Activated T-helper 1 cell treated with anti-CD3 and anti-CD28 coated beads, Interleukin-12 subunit alpha, Interleukin-12 subunit beta, Interleukin-2, Interleukin-4 antibody, amounts not matched to agents 30 ng/mL and 10 ng/mL and 1 ng/mL, durations not matched to agents 14 hours and 24 hours and 36 hours (primary cell): ENCODE measurements at places on chromosomes 4 and X.

GRCh38 chrX:19535476-19535875, 20.2 kb upstream of the MAP3K15 start:
- DNase-seq = no peak

DNA sequence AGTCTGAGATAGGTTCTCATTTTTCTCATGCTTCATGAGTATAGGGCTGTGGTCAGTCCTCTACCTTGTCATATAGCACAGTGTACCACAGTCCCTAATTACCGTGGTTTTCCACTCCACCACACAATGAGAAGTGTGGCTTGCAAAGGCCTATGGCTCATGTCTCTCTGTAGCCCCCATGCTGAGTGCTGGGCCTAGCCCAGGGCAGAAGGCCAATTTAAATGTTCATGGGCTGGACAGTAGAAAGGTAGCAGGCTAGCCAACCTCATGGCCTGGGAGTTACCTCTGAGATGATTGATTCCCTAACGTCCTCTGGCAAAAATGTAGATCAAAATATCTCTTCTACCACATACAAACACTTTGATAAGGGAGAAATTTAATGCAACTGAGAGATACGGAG, 222.5 kb downstream of the AFF2 start:
- no peak for DNase-seq

DNA sequence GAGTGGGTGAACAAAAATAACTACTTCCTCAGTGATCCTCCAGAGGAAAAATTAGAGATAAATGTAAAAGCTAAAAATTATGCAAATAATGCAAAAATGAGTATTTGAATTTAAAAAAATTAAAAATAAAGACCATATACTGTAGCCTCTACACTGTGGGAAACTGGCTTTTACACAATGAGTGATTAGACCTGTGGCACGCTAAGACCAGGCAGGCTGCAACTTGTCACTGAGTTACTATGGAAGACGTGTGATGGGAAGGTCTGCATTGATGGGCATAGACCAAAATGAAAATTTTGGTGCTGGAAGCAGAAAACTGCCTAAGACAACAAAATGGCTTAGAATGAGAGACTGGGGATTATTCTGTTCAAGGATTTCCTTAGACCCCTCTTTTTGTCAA, 30.2 kb downstream of the BTC start:
- no peak for DNase-seq

DNA sequence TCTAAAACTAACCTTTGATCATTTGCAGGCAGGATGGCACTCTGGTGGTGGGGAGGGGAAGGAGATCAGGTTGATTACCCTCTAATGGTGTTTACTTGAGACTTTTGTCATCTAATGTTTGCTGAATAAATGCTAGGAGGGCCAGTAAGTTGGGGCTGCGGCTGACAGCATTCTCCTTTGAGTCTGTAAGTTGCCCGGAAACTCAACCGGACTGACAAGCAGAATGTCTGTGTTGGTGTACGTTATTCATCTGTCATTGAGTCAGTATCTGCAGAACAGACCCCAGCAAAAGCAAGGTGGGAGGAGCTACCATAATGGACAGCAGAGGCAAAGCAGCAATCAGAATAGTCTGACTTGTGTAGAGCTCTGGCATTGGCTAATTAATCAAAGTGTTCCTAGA, 1210.6 kb upstream of the PABPC4L start:
- DNase-seq = no peak

DNA sequence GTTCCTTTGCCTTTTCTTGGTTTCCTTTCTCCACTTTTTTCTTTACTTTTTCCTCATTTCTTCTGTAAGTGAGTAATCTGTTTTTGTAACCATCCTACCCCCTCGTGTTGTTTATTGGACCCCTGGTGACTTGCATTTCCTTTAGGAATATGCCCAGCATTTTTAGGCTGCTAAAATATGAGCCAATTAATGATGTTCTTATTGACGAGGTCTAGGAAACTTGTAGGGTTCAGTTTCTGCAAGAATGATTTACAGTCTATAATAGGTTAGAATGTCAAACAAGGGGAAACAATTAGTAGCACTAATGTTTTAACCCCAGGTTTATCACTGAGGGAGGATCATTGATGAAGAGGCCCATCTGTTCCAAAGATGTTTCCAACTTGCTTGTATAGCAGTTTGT, 79.0 kb downstream of the CPE start:
- DNase-seq = no peak

DNA sequence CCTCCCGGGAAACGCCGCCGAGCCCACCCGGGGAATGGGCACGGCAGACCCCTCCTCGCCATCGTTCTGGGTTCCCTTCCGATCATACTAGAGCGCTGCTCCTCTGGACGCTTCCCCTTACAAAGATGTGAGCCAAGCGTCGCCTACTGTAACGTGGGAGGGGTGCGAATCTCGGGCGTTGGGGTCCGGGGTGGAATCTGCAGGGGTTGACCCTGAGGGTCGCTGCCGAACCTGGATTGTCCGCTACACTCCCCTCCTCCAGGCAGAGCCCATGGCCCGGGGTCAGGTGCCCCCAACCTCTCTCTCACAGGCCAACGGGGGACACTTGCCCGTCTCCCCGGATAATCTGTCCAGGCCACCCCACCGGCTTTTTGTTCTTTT, 13.8 kb downstream of the BCOR start:
- no peak for DNase-seq

GRCh38 chrX:2894885-2895292, 34.2 kb downstream of the ARSD start:
- no peak for DNase-seq

- DNase-seq = no peak
These were observed 142.4 kb downstream of the TSPAN5 start for GRCh38 chr4:98516042-98516440.

- no peak for DNase-seq
These were observed 710.0 kb downstream of the IL1RAPL1 start for GRCh38 chrX:29297171-29297800.

DNA sequence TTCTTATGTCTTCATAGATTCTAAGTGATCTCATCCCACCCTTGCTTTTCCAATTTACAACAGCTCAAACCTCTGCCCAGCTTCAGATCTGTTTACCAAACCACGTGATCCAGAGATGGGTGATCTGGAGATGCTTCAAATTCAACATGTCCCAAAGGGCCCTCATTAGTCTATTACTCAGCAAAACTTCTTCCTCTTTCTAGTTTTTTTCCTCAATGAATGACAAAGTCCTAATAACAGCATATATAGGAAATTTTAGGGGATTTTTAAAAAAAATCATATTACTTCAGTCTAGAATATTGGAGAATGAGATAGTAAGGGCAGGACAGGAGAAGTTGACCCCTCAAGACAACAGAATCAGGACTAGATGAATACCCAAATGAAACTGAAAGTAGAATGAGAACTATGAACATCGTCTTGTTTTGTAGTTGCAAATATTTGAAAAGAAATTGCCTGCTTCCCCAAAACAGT, 127.1 kb downstream of the CFAP299 start:
- no peak for DNase-seq

- no peak for DNase-seq
These were observed 19.1 kb downstream of the TMEM150C start for GRCh38 chr4:82542642-82543041.

- DNase-seq = no peak
These were observed 48.0 kb upstream of the SPOCK3 start for GRCh38 chr4:167282171-167282864.

- DNase-seq = no peak
These were observed 51.3 kb downstream of the SOD3 start for GRCh38 chr4:24846716-24847115.

DNA sequence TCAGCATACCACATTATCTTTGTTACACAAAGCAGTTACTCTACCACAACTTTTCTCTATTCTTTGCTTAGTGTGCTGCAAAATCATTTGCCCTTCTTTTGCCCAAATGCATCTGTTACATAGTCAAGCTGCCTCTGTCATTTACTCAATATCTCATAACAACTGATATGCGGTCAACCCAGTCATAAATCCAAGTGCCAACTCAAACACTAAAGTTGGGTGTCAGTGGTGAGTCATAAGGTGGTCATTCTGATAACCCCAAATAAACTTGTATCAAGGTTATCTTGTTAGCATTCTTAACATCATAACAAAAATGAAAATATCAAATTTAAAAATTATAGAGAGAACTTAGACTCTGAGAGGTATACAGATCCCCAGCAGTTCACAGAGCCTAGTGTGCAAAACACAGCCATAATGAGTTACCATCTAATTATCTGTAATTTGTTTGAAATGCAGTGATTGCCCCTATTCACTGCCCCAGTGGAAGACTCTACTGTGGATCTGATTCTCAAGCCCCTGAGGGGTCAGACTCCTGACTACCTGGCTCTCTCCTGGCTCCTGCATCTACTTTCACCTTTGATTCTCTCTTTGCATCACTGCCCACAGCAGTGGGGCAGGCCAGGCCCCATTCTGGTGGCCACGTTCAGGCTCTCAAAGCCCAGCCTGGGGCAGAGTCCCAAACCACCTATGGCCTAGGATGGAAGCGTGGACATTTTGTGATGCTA, 29.2 kb downstream of the TBC1D9 start:
- DNase-seq = no peak

DNA sequence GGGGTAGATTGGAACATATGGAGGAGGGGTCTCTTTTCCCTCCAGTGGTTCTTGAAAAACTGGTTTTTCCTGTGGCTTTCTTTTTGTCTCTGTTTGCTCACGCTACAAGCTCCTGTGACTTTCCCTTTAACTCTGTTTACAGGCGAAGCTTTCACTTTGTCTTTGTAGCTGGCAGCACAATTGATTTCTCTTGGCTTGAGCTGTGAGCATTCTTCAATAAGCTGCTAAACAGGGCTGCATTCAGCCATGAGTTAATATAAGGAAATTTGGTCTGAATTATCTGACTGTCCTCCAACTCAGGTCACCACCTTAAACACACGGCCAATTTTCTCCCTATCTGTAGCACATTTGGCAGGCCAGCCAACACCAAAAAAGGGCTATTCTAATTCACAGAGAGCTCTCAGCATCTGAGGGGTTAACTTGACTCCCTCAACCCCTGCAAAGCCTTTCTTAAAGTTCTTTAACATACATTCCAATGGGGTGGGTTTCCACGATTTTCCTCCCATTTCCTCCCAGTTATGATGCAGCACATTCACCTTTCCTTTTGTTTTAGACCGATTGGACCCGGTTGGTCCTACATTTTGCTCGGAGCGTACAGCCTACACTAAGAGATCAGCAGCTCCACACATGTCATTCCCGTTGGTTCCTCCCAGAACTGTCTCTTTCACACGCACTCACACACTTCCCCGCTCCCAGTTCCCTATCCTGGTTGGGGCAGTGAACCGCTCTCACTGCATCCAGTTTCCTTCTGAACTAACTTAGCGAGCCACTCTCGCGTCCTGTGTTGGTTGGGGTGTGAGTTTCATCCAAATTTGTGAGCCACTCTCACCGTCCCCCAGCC, 45.4 kb downstream of the UGT2A3 start:
- DNase-seq = no peak

- DNase-seq = no peak
These were observed 87.2 kb downstream of the MAPK10 start for GRCh38 chr4:86272669-86273068.

DNA sequence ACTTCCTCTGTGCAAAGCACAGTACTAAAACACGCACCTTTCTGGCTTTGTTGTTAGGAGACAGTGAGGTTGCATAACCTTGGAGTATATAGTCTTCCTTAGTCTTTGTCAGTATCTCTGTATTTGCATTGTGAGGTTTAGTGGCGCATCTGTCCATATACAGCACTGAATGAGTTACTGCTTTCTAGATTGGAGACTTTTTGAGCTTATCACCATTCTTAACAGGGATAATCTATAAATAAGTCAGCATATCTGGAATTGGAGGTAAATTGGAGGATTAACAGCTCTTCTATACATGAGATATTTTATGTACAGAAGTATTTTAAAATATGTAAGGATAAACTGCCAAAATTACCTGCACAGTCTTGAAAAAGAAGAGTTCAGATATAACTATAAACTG, 4.3 kb downstream of the FHDC1 start:
- DNase-seq = no peak

GRCh38 chrX:71872542-71873458, 37.8 kb upstream of the NHSL2 start:
- DNase-seq = no peak

DNA sequence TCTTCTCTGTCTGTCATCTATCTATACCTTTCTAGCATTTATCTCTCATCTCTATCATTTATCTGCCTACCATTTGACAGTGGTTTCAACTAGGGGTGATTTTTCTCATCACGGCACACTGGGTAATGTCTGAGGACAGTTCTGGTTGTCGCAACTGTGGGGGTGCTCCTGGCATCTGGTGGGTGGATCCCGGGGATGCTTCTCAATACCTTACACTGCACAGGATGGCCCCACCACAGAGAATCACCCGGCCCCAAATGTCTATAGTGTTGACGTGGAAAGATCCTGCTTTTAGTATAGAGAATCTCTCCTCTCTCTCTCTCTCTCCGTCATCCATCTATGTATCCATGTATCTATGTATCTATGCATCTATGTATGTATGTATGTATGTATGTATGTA, 7.2 kb downstream of the P2RY8 start:
- DNase-seq = no peak

DNA sequence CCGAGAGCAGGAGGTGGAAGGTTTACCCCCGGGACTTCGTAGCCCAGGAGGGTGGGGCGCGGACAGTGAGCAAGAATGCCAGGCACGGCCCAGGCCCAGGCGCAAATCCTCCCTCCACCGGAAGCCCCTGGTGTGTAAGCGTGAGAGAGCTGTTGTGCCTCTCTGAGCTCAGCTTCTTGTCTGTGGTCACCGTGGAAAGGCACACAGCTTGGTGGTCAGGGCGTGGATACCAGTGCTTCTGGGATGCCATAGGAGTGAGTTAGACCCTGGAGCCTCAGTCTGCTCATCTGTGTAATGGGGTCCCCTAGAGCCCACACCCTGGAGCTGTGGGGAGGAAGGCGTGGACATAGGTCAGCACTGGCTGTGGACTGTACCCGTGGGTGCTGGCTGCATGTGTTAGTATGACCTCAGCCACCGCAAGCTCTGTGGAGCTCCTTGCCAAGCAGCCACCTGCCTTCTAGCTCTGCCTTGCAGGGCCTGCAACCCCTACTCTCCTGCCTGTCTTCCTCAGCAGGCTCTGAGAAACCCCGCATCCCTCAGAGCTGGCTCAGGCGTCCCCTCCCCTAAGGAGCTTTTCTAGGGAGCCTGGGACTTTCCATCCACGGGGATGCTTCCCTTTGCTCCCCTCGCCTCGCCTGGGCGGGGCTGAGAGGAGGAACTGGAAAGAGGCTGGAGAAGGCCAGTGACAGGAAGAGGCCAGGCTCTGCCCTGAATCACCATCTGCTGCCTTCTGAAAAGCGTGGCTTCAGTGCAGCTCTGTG, 28.0 kb upstream of the AFAP1 start:
- no peak for DNase-seq

GRCh38 chr4:153939570-153939969, 150.7 kb upstream of the SFRP2 start:
- no peak for DNase-seq
